T-helper 17 cell (primary cell): ENCODE measurements at places on chromosomes 12 and 14. TPM values are rescaled to one million over a fixed set of nuclear protein-coding genes. Genes with fewer than 3 reads are reported as not detected.

The MIP gene
- total RNA-seq, result not detected

The ARHGAP9 gene
- 225 TPM for total RNA-seq

The RNFT2 gene
- 4.9 TPM for total RNA-seq

The OR10AD1 gene
- total RNA-seq, result not detected

The SLC5A8 gene
- total RNA-seq, result not detected

The RPL10L gene
- total RNA-seq, result not detected

GRCh38 chr14:94888121-94888520, 118.2 kb upstream of the GSC start:
- no peak for DNase-seq

GRCh38 chr12:113240395-113240794, 19.1 kb downstream of the TPCN1 start:
- no peak for DNase-seq

GRCh38 chr12:18798535-18799361, 60.8 kb downstream of the CAPZA3 start:
- no peak for DNase-seq

DNA sequence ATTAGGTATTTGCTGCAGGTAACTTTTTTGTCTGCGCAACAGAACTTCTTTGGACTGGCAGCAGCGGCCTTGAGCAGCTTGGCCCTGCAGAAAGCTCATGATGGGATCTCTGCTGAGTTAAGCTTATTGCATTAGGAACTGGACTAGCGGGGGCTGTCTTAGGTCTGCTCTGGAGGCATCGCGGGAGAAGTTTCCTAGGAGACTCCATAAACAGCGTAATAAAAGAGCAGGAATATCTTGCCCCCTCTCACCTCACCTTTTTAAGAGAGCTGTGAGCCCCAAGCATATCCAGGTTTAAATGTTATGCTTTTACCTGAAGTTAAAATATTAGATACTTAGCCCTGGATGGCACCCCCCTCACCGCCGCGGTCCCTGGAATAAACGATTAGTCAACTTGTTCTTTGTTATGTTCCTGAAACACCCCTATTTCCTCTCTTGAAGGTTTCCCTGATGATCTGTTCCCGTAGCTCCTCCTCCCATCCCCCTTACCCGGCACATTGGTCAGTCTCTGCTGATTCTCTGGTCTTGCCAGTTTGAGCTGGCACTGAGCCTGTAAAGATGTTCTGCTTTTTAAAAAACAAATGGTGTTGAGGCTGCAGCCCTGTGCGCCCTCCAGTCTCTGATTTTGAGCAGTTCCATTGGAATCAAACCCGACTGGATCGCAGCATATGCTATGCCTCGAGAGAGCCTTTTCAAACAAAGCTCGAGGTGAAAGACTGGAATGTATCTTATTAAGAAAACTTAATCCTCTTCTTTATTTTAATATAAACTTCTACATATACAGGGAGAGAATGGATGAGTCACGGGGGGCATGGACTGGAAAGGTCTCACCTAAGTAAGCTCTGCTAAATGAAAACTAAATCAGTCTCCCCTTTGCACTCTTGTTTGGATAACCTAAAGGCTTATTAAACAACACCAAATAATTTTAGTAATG, 1.9 kb downstream of the MLXIP start:
- no peak for DNase-seq

GRCh38 chr14:28494196-28494595, 272.4 kb upstream of the FOXG1 start:
- DNase-seq, result no peak

- DNase-seq, result no peak
Measured at GRCh38 chr12:99130808-99131553, 485.9 kb downstream of the APAF1 start.

GRCh38 chr14:58822856-58823255, 185.1 kb downstream of the DACT1 start:
- DNase-seq, result no peak

- no peak for DNase-seq
Measured at GRCh38 chr12:92803903-92804302, 101.1 kb downstream of the PLEKHG7 start.

DNA sequence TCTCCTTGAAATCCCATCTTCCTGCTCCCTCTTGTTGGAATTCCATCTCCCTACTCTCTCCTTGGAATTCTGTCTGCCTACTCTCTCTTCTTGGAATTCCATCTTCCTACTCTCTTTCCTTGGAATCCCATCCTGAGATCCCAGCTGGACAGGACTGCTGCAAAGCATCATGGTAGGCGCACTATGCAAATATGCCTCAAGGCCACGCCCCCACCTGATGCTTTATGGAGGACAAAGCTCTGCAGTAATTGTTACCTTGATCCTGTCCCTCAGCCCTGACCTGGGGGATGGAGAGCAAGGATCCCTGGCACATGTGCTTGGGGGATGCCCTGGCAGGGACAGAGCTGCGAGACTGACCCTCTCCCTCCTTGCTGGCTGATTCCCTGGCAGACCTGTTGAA, 185.6 kb downstream of the TBX5 start:
- no peak for DNase-seq

- no peak for DNase-seq
Measured at GRCh38 chr14:63039866-63040265, 5.4 kb downstream of the KCNH5 start.

GRCh38 chr14:103108749-103109207, 14.3 kb downstream of the EXOC3L4 start:
- no peak for DNase-seq

- no peak for DNase-seq
Measured at GRCh38 chr12:17030338-17030737, 424.4 kb upstream of the LMO3 start.
